ENCODE measurements at places on chromosomes 12 and 14. TPM values are rescaled to one million over a fixed set of nuclear protein-coding genes. Genes with fewer than 3 reads are reported as not detected.

The PMEL gene
- not detected for total RNA-seq

- DNase-seq, result no peak
Observed at GRCh38 chr12:1826867-1827705, 6.7 kb downstream of the LRTM2 start.

GRCh38 chr14:53999061-53999488 lies 42.5 kb upstream of the BMP4 start:
- DNase-seq, result no peak

DNA sequence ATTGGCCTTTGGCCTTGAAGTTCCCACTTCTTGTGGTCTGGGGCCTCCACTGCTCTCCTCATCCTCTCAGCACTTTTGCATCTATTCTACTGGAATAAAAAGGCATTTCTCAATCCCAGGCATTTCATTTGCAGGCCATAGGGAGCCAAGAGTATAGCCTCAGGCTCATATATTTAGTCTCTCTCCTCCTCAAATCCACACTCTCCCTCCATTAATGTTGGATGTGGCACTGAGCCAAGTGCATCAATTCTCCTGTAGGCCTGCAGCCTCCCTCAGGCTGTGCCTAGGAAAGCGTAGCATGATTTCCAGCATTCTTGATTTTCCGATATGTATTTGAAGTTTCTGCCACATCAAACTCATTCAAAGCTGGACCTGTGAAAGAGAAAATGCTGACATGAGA lies 211.5 kb upstream of the CPNE8 start:
- DNase-seq, result no peak

The IKBIP gene
- 6.3 TPM for total RNA-seq

DNA sequence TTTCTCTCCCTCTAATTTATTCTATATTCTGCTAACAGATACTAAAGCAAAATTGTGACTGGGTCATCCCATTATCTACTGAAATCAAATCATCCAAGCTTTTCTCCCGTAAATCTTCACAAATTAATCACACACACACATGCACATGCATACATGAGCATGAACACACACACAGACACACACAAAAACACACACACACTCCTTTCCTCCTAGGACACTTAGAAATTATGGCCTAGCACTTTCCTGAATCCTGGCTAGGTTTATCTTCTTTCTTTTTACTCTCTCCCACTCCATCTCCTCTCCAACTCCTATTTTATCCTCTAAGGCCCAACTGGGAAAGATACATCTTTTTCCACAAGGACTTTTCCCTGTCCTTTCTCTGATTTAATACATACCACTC lies 255.6 kb upstream of the G2E3 start:
- DNase-seq, result no peak

DNA sequence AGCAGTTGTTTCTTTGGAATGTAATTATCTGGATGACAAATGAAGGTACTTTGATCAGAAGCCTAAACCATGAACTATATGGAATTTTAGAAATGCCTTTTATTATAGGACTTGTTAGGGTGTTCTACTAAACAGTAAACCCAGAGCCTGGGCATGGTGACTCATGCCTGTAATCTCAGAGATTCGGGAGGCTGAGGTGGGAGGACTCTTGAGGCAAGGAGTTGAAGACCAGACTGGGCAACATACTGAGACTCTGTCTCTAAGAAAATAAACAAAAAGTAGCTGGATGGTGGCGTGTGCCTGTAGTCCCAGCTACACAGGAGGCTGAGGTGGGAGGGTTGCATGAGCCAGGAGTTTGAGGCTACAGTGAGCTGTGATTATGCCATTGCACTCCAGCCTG lies 23.9 kb downstream of the PALS1 start:
- DNase-seq, result no peak

The ENDOU gene
- total RNA-seq, result 0.41 TPM

GRCh38 chr12:32106517-32107358 lies at the start of gene BICD1:
TSS of gene BICD1 (plus strand) at chr12:32106847. CDS start at chr12:32107332, 485 bp downstream.
- DNase-seq, result peak; percentile 82

The LMNTD1 gene
- total RNA-seq, result not detected

- DNase-seq, result no peak
Observed at GRCh38 chr14:100864960-100865681, 38.4 kb downstream of the RTL1 start.

The PLD4 gene
- 1.7 TPM for total RNA-seq

- no peak for DNase-seq
Observed at GRCh38 chr14:60079723-60080122, 12.0 kb upstream of the PCNX4 start.

GRCh38 chr12:94593822-94594442 lies 56.4 kb downstream of the TMCC3 start:
- DNase-seq, result no peak

DNA sequence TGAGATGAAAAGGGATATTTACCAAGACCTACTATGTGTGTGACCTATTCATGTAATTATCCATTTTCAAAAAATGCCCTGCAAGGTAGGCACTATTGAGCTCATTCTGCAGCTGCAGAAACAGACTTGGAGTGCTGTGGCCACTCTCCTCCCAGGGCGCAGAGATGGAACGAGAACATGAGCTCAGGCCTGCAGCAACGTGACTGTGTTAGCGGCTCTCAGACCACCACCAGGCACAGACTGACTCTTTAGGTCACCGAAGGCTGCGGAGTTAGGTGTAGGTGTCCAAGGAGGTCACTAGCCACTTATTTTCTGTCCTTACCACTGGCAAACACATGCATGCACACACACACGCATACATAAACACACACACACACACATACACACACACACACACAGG lies 271.4 kb upstream of the DIO3 start:
- DNase-seq, result no peak

DNA sequence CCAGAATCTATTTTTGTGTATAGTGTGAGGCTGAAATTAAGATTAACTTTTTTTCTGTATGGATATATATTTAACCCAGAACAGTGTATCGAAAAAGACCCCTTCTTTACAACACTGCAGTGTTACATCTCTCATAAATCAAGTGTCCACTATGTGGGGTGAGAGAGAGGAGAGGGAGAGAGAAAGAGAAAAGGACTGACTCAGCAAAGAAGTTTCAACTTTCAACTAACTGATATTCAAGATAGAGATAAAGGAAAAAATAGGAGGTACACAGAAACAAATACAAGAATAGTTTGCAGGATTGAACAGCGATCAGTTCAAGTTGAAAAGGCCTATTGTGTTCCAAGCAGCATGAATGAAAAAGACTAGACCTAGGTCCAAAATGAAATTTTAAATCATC lies 126.7 kb upstream of the NEDD1 start:
- no peak for DNase-seq

DNA sequence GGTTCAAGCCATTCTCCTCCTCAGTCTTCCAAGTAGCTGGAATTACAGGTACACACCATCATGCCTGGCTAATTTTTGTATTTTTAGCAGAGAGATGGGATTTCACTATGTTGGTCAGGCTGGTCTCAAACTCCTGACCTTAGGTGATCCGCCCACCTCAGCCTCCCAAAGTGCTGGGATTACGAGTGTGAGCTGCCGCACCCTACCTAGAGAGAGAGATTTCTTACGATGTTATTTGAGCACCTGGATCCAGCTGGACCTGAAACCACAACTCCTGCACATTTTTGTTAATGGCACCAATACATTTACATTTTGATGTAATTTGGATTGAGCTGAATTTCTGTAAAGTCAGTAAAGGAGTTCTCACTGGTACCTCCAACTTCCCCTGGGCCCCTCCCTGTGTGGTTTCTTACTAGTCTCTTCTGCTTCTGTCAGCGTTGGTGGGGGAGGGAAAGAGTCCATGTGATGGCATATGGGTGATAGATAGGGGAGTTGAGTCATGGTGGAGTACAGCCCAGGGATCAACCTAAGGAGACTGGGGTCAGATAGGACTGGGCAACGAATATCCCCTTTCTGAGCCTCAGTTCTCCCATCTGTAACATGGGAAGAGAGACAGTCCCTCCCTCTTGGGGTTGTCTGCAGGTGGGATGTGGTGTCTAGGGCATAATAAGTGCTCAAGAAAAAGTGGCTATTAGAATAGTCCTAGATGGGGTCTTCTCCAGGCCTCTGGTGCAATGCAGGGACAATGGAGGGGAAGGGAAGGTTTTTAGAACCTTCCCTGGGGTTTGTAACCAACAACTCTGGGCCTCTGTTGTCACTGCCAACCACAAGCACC lies 83.3 kb upstream of the MED13L start:
- DNase-seq, result no peak

- DNase-seq, result no peak
Observed at GRCh38 chr14:100728962-100729361, 2.3 kb downstream of the DLK1 start.

DNA sequence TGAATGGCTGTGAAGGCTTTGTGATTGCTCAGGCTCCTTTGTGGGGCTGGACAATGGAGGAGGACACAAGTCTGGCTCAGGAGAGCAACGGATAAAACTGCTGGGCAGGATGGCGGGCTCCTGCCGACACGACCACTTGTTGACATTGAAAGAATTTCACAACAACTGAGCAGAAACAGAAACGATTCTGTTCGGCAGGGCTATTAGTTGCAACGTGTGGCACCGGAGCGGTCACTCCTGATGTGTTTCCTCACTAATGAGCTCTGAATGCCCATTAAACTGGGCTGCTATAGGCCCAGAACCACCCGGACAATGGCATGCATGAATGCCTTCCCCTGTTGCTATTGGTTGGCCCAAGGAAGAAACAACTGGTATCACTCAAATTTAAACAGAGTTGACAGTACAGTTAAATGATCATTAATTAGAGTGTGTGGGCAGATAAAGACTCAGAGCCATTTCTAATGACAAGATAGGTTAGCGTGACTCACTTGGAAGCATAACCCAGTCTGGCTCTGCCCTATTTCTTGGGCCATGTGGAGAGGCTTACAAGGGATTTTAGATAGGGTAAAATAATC lies 142.9 kb downstream of the ASCL1 start:
- no peak for DNase-seq

DNA sequence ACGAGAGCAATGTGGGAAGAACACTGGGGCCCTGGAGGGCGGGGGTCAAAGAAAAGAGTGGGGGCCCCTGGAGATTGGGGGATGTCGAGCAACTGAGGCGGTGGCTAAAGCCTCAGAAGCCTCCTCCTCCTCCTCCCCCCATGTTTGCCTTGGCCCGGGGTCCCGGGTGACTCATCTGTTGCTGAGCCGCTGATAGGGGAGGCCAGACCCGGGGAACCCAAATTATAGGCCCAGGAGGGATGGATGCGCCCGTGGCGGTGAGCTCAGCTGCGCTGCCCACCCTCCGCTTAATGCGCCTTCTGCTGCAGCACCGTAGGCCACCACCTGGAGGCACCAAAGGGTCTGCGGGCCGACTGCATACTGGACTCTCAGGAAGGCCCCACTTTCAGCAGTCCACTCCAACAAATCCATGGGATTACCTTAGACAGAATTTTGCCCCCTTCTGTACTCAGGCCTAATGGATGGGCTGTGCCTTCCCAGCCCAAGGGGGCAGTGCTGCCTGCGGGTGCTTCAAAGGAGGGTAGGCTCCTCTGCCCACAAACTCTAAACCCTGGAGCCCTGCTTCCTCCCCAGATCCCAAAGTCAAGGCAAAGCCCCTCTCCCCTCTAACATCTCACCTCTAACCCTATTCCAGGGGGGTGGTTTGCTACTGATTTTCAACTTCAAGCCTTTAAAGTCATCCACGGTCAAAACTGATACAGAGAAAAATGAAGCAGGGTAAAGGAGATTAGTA lies 2.6 kb upstream of the WNT10B start:
- peak; percentile 53 for DNase-seq

The DHRS4 gene
- total RNA-seq, result 7.5 TPM

DNA sequence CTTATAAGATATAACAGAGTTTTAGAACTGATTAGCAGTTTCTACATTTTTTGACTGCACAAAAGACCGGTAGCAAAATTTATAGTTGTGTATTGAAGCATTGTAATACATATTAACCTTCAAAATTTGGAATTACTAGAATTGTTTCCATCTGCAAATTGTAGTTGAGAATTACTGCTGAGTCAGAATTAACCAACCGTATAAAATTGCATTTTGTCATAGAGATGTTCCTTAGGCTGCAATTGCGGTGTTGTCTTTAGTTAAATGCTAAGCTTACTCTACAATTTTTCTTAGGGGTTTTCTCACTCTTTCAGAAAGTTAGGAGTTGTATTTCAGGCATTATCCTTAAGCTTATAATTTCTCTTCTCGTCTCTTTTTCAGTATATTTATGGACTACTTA lies 132.2 kb downstream of the PLEKHA5 start:
- DNase-seq, result no peak

DNA sequence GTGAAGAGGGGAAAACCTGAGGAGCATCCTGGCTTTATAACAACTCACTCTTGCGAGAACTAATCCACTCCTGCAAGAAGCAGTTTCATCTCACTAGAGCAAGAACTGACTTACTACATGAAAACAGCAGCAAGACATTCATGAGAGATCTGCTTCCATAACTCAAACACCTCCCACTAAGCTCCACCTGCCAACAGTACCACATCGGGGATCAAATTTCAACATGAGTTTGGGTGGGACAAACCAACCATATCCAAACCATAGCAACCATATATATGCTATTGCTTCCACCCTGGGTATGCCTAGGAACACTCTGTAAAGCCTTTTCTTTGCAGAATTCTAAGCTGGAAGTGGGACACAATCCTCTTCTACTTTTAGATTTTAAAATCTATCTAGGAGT lies 13.9 kb upstream of the AVPR1A start:
- DNase-seq, result no peak

DNA sequence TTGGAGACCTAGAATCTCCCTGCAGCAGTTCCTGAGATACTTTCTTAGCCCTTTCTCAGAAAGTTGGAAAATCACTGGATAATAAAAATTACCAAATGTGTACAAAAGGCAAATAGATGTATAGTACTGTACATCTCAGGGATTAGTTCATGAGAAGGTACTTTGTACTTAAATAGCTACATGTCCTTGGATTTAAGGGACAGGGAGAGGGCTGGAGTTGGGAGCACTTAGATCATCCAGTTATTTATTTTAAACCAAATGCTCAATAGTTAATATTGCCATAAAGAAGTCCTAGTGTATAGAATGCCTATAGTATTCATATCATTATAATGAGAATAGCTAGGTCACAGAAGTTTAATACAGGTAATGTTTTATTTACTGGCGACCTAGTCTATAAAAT lies 13.4 kb downstream of the CDKN3 start:
- DNase-seq, result no peak

DNA sequence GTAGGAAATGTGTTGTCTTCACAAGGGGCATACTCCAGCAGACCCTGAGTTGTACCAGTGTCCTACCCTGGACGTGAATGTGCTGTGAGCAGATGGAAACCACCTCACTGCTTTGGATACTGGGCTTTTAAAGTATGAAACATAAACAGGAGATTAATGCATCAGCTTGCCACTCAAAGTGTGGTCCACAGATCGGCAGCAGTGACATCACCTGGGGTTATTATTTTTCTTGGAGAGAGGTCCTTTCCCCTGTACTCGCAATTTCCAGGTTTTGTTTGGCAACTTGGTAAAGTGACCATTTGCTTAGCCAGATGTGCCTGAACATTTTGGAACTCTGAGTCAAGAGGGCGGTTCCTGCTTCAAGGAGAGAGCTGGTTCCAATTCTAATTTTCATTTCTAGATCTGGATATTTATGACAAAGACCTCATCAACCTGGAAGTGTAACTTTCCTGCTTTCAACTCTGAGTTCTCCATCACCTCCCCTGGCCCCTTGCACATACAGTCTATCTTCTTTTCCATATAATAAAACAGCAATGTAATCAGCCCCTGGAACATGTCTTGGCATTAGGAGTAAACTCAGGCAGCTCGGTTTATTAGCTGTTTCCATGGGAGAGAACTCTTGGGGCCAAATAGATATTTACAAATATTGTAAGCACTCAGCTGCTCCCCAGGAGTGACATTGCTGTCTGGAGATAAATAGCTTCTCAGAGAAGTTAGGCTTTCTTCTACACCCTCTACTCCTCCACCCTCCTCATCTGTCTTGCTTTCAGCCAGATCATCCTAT lies 237.0 kb upstream of the TBX3 start:
- DNase-seq, result no peak

Data from natural killer cell (primary cell).